ENCODE measurements at places on chromosomes 16 and 17.
A peak's percentile ranks its signal among the peaks of the same experiment; 100 is the strongest.

- peak; percentile 77 for DNase-seq
Measured at GRCh38 chr16:381789-382717, at the start of gene PGAP6. Gene PGAP6 (minus strand): TSS chr16:381978. CDS start chr16:381821, 157 bp downstream.

- DNase-seq: no peak
Measured at GRCh38 chr17:8572764-8573163, 57.8 kb downstream of the MYH10 start.

DNA sequence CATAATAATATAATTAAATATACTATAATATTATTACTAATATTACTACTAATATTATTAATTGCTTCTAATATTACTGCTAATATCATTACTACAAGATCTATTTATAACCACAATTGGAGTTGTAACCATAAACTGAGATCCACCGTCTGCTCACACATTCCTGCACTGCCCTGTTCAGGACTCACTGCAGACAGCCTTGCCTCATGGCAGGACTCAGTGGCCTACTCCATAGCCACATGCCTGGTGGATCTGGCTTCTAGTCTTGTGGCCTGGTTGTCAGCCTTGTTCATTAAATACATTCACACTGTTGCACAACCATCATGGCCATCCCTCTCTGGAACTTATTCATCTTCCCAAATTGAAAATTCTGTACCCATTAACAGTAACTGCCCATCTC lies 48.0 kb downstream of the SRL start:
- no peak for DNase-seq

DNA sequence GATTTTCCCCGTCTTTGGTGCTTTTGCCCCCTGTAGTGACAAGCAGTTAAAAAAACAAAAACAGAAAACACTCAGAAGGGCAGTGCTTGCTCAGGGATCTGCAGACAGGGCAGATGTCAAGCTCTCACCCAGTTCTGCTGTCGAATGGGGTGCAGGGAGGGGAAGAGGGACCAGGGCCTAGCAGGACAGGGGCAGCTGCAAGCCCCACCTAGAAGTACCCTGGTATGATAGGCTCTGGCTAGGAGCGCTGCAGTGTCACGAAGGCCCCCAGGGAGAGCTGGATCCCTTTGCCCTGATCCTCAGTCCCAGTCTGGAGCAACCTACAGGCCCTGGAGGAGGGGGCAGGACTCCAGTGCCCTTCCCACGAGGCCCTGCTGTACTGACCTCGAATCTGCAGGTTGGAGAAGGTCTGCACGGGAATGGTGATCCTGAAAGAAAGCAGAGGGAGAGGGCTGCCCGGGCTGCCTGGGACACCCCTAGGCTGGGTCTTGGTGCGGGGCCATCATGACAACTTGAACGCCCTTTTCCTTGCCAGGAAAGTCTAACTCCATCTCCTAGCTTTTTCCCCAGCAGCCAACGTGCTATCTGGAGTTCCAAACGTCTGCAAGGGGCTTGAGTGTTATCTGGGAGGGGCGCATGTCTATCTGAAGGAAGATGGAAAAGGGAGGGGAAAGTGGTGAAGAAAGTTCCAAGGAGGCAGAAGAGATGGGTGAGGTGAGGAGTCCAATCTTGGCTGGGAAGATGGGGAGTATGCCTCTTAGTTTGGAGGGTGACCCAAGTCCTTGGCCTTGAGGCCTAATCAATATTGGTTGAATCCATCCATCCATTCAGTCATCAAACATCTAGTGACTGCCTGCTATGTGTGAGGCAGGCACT lies 4.8 kb downstream of the GFAP start:
- no peak for DNase-seq

GRCh38 chr17:58577696-58578095 lies 63.3 kb upstream of the MTMR4 start:
- peak; percentile 93 for DNase-seq

DNA sequence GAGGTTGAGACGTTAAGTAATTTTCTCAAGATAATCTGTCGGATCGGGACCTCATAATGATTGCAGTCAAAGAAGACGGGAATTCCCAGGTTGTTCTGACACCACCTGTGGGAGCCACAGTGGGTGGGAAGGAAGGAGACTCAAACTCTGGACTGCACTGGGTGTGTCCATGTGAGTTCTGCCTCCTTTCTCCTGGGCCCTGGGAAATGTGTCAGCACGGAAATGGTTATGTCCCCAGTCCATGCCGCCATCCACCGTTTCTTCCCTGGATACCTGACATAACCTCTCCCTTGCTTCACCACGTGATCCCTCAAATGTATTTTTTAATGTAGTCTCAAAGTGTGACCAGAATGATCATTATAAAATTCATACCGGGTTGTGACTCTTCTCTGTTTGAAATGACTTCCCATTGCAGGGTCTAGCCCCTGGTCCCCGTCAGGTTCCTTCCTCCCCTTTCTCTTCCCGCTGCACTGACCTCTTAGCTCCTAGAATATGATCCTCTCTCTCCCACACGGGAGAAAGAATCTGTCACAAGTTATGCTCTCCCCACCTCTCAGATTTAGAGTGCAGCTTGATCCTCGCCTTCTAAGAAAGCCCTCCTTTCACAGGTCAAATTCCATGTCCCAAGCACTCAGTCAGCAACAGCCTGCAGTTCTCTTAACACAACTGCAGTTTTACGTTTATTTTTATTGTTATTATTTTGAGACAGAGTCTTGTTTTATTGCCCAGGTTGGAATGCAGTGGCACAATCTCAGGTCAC lies 820.0 kb upstream of the EEF2KMT start:
- DNase-seq: no peak

DNA sequence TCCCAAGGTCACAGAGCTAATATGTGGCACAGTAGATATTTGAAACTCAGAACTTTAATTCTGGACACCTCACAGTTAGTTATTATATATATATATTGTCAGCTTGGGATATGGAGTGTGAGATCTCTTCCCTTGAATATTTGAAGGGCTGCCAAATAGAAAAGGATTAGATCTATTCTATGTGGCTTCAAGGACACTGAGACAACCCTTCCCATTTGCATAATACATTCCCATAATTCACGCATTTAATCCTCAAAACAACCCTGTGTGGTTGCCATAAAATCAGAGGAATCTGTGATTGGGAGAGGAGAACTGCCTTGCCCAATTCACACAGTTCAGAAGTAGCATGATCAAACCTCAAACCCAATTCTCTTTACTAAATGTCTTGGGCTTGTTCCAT lies 365.8 kb upstream of the DYNLRB2 start:
- DNase-seq: no peak

GRCh38 chr17:39903158-39903884 lies 15.1 kb downstream of the GSDMB start:
- DNase-seq: no peak

- DNase-seq: no peak
Measured at GRCh38 chr16:56608876-56609462, 585 bp downstream of the MT2A start.

DNA sequence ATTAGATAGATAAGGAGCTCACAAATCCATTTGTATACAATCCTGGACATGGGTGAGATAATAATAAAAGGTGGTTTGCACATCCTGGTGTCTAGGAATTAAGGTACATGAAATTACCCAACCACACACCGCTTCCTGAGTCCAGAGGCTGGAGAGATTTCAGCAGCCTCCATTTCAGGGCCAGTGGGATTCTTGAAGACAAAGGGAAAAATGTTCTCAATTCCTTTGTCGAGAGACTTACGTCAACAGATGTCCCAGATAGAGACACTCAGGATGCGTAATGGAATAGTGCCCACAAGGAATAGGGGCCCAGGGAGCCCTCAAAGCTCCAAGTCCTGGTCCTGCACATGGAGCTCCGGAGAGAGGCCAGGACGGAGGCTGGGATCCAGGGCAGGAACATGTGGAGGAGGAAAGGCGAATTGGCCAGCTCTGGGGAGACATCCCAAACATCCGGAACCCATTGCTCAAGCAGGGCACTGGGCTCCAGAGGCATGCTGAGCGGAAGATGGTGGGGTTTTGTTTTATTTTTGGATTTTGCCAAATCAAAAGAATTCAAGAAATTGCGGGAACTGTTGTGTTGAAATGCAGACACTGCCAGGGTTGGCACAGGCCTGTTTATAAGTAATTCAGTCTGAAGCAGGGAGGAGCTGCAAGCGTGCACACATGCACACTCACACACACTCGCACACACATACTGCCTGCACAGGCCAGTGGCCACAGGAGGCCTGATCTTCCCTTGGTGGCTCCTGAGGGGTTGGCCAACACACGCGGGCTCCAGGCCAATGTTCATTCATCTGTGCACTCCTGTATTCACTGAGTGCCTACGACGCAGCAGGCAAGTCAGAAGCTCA lies 97.2 kb downstream of the NOG start:
- no peak for DNase-seq

GRCh38 chr17:67221062-67221998 lies 23.7 kb downstream of the HELZ start:
- DNase-seq: no peak

DNA sequence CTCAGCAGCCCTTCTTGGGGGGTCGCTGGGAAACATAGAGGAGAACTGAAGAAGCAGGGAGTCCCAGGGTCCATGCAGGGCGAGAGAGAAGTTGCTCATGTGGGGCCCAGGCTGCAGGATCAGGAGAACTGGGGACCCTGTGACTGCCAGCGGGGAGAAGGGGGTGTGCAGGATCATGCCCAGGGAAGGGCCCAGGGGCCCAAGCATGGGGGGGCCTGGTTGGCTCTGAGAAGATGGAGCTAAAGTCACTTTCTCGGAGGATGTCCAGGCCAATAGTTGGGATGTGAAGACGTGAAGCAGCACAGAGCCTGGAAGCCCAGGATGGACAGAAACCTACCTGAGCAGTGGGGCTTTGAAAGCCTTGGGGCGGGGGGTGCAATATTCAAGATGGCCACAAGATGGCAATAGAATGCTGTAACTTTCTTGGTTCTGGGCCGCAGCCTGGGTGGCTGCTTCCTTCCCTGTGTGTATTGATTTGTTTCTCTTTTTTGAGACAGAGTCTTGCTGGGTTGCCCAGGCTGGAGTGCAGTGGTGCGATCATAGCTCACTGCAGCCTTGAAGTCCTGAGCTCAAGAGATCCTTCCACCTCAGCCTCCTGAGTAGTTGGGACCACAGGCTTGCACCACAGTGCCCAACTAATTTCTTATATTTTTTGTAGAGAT lies 3.4 kb downstream of the STH start:
- DNase-seq: peak; percentile 68

DNA sequence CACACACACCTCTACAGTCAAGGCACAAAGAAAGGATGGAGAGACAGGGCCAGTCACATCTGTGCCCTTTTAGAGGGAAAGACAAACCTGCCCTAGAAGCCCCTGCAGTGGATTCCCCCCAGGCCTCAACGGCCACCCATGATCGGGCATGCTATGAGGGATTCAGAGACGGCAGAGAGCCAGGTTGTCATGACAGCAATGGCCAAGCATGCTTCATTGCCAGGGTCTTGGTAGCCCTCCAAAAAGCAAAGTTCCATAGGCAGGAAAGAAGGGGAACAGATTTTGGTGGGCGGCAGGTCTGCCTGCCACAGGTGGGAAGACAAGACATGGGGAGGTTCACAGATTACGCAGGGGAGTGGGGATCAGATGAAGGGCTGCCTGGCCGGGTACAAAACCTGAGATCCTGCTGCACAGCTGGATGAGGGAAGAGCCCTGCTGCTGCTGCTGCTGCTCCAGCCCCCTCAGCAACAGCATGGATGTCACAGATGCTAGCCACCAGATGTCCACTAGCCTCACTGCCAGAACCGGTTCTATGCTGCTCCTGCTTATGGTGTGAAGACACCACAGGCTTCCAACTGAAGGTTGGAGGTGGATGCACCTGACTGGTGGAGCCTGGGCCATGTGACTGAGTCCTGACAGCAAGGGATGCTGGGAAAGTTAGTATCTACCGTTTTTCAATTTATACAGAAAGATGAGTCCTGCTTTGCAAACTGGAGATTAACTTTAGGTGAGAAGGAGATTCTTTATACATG lies 17.8 kb downstream of the ACTG1 start:
- DNase-seq: peak; percentile 78

DNA sequence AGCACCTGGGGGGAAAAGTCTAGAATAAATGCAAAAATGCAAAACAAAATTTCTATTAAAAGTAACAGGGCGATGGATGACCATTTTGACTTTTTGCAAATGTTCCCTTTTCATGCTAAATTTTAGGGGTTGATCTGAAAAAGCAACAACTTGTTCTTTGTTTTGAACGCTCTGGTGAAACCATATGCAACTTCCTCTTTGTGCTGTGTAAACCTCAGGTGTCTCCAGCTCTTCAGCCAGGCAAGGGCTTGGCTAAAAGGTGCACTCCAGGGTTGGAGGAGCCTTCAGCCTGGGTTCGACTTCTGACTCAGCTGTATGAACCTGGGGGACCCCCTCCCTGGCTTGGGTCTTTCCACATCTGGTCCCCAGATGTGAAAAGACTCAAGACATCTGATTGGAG lies 9.5 kb downstream of the IRF8 start:
- no peak for DNase-seq

GRCh38 chr17:40809721-40810421 lies 10.1 kb upstream of the KRT28 start:
- no peak for DNase-seq

- DNase-seq: no peak
Measured at GRCh38 chr17:79797492-79798298, 818 bp upstream of the CBX8 start.

- DNase-seq: no peak
Measured at GRCh38 chr16:88591577-88592021, 21.4 kb downstream of the ZC3H18 start.

GRCh38 chr17:69581061-69581961 lies 166.8 kb downstream of the MAP2K6 start:
- no peak for DNase-seq

DNA sequence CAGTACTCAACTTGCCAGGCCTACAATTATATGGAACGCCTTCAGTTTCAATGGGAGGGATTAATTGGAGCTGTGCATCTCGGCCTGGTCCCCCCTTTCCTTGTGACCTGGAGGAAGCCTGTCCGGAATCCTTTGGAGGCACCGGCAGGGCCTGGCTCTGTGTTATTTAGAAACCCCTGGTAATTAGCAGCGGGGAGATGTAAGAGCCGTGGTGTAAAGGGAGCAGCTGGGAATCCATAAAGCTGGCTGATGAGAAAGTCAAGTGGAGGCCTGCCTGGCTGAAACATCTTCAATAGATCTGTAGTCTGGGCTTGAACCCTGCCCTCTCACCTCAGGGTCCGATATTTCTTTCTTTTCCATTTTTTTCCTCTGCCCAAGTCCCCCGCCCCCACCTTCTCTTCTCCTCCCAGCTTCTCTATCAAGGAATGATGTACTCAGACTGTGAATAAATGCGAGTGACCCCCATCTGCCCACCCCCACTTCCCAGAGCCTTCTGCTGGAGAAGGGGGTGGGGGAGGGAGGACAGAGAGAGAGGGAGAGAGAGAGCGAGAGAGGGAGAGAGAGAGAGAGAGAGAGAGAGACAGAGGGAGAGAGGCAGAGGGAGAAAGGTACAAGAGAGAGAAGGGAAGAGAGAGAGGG lies 495.5 kb upstream of the ZFHX3 start:
- DNase-seq: no peak

GRCh38 chr17:45824901-45825492 lies 19.7 kb upstream of the SPPL2C start:
- no peak for DNase-seq

All from posterior cingulate gyrus (tissue), 11 donors.